ENCODE measurements at places on chromosomes 6 and 20. TPM values are rescaled to one million over a fixed set of nuclear protein-coding genes. Genes with fewer than 3 reads are reported as not detected.

The GTSF1L gene
- not detected for total RNA-seq

The NHLRC1 gene
- 3.1 TPM for total RNA-seq

The BMP6 gene
- total RNA-seq, result 0.88 TPM

The TRAM2 gene
- 15.8 TPM for total RNA-seq

The BANF2 gene
- not detected for total RNA-seq

The CDSN gene
- not detected for total RNA-seq

The TFAP2A gene
- not detected for total RNA-seq

The TRIM31 gene
- 45.9 TPM for total RNA-seq

The ME1 gene
- total RNA-seq, result 28.8 TPM

The GLO1 gene
- 190 TPM for total RNA-seq

The MEI4 gene
- total RNA-seq, result not detected

The SLC32A1 gene
- not detected for total RNA-seq

The GPX6 gene
- total RNA-seq, result not detected

The LAMA2 gene
- total RNA-seq, result 15.4 TPM

The CYP39A1 gene
- total RNA-seq, result 3.3 TPM

DNA sequence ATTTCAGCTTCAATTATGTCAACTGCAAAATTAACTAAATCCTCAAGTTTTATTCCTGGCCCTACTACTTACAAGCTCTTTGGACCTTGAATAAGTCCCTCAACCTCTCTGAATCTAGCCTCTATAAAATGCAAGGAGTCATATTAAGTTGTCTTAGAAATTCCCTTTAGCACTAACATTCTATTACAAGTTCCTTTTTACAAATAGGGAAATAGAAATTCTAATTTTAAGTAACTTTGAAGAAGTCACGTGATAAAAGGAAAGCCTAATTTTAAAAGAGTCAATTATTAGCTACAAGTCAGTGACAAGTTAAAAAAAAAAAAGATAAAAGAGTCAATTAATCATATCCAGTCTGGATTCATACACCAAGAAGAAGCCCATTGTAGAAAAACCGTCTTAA lies 24.6 kb upstream of the GTF3C6 start:
- no peak for DNase-seq

DNA sequence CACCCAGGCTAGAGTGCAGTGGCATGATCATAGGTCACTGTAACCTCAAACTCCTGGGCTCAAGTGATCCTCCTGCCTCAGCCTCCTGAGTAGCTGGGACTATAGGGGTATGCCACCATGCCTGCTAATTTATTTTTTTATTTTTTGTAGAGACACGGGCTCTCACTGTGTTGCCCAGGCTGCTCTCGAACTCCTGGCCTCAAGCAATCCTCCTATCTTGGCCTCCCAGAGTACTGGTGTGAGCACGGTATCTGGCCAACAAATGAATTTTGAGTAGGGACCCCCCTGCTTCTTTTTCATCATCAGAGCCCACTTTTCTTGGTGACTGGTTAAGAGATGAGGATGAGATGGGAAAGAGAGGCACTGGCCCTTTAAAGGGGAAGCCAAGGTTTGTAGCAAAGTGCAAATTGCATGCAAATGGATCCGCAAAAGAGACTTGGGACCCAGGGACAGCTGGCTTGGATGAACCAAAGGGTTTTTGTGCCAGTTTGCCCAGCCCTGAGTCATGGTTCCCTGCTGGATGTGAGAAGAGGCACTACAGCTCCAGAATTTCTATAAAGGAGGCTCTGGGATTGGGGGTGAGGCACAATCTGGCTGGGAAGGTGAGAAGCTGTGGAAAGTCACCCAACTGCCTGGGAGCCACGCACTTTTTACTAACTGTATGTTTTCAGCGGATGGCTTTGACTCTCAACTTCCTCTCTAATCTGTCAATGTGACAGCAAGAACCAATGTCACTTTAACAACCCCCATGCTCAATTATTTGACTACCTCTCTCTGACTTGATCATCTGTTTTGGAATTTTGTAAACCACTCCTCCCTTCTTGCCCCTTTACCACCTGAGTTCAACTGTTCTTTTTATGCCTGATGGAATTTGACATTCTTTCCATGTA lies 58.7 kb upstream of the RNF24 start:
- DNase-seq, result no peak

GRCh38 chr6:88650029-88650619 lies 313.3 kb downstream of the RNGTT start:
- DNase-seq, result no peak

DNA sequence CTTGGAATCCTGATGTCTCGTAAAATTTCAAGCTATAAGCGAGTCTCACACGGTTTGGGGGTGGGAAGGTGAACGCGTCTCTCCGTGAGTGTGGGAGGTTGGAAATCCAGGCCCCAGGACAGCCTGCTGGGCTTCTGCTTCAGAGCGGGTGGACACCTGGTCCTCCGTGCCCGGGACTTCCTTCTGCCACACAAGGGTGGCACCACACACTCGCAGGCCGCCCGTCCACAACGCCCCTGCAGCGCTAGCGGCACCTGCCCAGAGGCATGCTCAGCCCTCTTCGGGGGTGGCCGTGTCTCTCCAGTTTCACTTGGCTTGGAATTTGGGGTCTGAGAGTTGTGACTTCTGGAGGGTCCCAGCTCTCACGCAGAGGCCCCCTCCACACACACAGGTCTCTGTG lies 151.9 kb downstream of the PHACTR3 start:
- no peak for DNase-seq

DNA sequence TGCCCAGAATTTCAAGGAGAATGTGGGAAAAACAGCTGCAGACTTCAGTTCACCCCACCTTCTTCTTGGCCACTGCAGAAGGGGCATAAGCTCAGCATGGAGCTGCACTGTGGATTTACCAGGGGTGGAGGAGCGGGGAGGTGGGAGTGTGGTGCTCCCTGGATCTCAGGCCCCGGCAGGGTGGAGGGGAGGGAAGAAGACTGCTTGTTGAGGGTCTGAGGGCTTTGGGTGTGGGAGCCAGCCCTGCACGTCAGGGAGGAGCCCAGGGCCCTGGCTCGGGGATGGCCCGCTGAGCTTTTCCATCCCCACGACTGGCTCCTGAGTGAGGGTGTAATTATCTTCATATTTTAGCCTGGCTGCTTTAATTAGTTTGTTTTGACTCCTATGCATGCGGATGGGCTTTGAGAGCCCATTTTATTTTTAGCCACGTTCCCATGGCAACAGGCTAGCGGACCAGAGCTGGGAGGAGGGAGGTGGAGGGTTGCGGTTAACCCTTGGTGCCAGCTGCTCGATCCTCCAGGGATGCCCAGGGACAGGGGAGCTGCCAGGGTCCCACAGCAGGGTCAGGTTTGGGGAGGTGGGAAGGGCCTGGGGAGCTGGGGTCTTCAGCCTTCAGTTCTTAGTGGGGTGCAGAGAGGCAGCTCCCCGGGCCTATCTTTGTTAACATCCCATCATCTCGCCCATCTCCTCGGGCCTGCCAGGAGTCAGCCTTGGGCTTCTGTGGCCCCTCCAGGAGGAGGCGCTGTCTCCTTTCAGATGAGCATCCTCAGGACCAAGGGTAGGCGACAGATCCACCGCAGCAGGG lies 68.2 kb downstream of the RAB44 start:
- DNase-seq, result peak; percentile 76

DNA sequence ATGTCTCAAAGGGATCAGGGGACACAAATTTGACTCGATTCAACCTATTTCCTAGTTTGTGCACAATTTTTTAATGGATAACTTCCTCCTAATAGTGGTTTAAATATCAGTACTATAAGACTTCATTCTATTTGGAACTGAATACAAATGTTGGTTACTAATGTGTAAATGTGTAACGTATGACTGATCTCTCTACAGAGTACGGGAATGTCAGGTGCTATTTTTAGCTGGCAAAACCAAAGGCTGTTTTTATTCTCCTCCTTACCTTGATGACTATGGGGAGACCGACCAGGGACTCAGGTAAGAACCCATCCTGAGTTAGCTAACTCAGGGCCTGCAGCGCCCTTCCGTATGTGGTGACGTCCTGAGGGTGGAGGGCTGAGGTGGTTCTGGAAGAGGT lies 33.0 kb downstream of the PRPH2 start:
- no peak for DNase-seq

DNA sequence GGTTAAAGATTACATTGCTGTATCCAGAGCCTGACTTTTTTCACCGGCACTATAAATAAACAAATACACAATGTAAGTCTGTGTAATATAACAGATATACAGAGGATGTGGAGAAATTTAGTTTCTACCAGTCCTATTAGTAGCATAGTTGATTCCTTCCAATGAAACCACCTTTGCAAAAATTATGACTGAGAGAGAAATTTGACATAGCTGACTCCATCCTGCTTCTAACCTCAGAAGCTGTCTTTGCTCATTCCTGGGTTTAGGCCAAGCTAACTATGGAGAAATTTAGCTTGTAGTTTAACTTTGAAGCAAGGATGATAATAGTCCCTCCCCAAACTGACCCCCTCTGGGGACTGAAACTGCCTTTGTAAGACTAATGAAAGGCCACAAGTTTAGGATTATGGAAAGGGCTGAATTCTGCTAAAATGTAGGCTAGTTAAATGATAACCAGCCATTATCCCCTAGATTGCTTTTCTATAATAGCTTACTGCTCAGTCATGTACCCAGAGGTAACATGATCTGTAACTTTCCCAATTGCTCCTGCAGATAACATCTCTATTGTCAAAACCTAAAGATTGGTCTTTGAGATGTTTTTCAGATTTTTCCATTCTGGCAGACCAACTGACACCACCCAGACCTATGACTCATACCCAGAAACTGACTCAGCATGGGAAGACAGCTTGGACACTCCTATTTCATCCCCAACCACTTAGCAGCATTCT lies 172.8 kb upstream of the ARG1 start:
- DNase-seq, result no peak

GRCh38 chr20:38790200-38791053 lies 15.1 kb upstream of the PPP1R16B start:
- no peak for DNase-seq

GRCh38 chr6:126127659-126128058 lies 141.3 kb downstream of the TRMT11 start:
- no peak for DNase-seq

DNA sequence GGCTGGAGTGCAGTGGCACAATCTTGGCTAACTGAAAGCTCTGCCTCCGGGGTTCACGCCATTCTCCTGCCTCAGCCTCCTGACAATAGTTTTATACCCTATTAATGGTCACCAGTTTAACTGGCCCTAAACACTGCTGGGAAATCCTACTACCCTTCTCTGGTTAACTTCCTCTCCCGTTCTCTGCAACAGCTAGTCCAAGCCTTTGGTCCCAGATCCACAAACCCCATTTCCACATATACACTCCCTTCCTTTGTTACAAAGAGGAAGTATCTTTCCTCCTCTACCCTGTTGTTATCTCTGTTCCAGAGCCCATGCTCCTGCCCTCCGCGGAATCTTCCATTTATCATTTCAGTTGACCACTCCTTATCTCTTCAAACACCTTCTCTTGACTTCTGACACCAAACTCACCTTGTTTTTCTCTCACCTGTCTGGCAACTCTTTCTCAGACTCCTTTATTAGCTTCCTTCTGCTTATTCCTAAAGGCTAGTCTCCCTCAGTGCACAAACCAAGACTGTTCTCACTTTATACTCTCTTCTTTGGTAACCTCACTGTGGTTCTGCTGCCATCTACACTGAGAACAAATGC lies 25.0 kb upstream of the TBC1D22B start:
- DNase-seq, result no peak

DNA sequence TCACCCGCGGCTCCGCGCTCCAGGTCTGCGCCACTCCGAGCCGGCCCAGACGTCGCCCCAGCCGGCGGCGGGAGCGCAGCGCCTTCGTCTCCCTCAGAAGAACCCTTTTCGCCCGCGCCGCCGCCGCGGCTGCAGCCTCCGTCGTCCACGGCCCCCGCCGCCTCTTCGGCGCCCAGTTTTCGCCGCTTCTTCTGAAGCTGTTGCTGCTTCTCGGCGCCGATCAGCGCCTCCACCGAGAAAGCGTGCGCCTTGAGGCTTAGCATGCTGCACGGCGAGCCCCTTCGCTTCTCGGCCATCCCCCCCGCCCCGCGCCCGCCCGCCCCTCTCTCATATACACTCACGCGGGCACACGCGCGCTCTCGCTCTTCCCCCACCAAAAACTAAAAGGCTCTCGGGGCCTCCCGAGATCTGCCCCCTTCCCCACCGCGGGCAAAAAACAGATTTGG lies 489 bp downstream of the TBX18 start:
- no peak for DNase-seq

DNA sequence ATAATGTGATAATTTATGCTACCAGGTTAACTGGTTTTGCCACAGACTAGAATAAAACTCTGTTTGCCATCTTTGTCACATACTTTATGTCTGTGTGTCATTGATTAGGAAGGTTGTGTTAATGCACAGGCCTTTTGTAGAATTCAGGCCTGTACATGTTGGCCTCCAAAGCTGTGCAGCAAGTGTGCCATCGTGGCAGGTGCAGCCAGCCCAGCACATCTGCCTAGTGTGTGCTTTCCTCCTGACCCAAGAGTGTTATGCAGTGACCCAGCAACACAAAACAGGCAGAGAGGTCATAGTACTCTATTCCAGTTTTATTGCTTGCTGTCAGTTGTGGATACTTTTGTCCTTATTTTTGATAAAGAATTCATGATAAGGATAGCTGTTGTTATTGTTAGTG lies 3.7 kb downstream of the MAP3K4 start:
- no peak for DNase-seq

GRCh38 chr20:4512891-4513550 lies 208.7 kb upstream of the PRND start:
- DNase-seq, result no peak

- DNase-seq, result no peak
Measured at GRCh38 chr6:54646069-54646950, 200.3 kb upstream of the FAM83B start.

- no peak for DNase-seq
Measured at GRCh38 chr6:119250036-119250435, 99.5 kb downstream of the MAN1A1 start.

GRCh38 chr20:16215041-16215440 lies 358.2 kb downstream of the KIF16B start:
- DNase-seq, result no peak

GRCh38 chr6:126198631-126199030 lies 141.3 kb upstream of the CENPW start:
- no peak for DNase-seq

- peak; percentile 76 for DNase-seq
Measured at GRCh38 chr6:151389618-151390275, 1.6 kb downstream of the ZBTB2 start.

GRCh38 chr6:93663111-93663510 lies 243.8 kb upstream of the EPHA7 start:
- DNase-seq, result no peak

GRCh38 chr20:59044295-59044694 lies 1.7 kb upstream of the PRELID3B start:
- DNase-seq, result no peak

- no peak for DNase-seq
Measured at GRCh38 chr6:101150226-101150625, 243.3 kb upstream of the GRIK2 start.

DNA sequence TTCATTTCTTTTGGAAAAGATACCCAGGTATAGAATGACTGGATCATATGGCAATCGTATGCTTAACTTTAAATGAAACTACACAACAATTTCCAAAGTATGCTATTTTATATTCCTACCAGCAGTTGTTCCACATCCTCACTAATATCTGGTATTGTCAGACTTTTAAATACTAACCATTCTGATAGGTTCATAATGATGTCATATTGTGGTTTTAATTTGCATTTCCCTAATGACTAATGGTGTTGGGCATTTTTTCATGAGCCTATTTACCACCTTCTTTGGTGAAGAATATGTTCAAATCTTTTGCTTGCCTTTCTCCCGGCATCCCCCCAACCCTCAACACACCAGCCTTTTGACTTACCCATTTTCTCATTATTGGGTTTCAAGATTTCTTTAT lies 96.2 kb upstream of the HMGN3 start:
- DNase-seq, result no peak

- DNase-seq, result no peak
Measured at GRCh38 chr20:16100767-16101166, 472.5 kb downstream of the KIF16B start.

- no peak for DNase-seq
Measured at GRCh38 chr6:136587527-136587926, 37.3 kb upstream of the MAP7 start.

Measured in Peyer's patch (tissue), 4 donors.